ENCODE measurements at places on chromosomes 5 and 9.
A peak's percentile ranks its signal among the peaks of the same experiment; 100 is the strongest.

DNA sequence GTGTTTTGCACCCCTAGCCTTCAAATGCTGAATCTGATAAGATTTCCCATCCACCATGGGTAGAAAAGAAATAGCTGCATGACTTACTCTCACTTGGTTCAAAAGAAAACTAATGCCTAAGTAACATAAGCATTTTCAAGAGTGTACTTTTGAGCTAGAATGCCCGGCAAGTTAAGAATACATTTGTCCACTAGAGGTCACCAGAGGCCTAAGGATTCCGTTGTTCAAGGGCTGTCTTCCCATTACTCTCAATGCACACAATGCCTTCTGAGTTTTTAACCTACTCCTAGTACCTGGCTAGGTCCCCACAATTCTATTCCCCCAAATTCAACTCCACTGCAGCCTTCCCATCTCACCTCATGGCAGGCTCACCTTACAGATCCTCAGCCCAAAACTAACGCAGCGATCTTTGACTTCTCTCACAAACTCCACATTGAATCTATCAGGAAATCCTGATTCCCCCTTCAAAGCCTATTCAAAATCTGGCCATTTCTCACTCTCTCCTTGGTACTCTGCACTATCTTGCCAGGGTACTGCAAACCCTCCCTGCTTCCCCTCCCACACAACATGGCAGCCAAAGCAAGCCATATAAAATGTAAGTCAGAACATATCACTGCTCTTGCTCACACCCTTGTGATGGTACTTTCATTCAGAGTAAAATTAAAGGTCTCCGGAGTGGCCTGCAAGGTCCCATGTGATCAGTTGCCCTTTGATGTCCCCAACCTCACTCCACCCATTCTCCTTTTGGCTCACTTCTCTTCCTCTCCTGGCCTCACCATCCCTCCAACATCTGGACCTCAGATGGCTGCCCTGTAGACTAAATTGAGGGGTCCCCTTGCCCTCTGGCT is 13.4 kb downstream of the OXCT1 start:
- DNase-seq = peak; percentile 73

DNA sequence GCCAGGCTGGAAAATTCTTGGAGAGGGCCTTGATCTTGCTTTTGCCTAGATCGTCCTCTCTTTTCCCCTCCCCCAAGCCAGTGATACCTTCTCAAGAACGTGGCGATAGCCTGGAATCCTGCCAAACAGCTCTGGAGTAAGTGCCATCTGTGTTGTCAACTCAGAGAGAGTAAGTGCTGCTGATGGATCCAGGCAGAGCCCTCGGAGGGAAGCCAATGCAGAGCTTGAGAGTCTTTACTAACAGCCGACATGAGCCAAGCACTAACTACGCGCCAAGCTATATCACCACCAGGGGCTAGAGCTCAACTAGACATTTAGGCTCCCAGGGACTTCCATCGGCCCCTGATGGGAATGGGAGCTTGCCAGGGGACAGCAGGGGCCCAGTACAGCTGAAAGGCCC is 17.6 kb downstream of the RAPGEF1 start:
- no peak for DNase-seq

GRCh38 chr9:129773262-129774048 is 20.6 kb upstream of the PTGES start:
- DNase-seq = peak; percentile 97

- no peak for DNase-seq
Measured at GRCh38 chr5:173062141-173062540, 6.0 kb downstream of the CREBRF start.

DNA sequence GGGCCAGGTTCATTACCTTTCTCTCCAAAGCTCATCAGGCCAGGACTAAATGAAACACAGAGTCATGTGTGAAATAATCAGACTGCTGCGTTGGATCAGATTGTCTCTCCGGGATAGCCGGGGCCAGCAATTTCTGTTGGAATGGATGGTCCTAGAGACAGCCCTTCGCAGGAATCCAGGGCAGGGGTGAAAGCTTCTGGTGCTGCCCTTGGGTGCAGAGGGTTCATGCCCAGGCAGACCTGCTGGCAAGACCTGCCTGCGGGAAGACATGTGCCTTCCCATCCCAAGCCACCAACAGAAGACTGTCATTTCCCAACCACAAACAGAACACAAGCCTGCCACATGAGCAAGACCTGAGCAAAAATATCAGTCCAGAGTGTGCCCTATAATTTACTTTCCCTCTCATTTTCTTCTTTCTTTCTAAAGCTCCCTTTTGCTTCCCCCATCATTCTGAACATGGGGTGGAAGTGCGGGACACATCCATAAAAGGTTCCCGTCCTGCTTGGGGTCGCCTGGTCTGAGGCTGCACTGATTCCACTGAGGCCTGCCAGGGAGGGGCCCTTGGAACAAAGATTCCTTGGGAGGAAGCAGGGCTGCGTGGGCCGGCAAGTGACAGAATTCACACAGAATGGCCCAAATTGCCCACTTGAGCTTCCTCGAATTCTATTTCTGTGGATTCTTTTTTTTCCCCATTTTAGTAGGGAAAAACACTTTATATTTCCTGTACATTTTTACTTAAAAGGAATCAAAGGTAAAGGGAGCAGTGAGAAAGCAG is 57.3 kb downstream of the UBE2QL1 start:
- DNase-seq = no peak

GRCh38 chr5:55226934-55227663 is at the start of gene MCIDAS:
MCIDAS (minus strand) TSS chr5:55227315; CDS start chr5:55227138, 177 bp downstream.
- peak; percentile 61 for DNase-seq

GRCh38 chr5:173741087-173741486 is 124.6 kb upstream of the BOD1 start:
- DNase-seq = no peak

DNA sequence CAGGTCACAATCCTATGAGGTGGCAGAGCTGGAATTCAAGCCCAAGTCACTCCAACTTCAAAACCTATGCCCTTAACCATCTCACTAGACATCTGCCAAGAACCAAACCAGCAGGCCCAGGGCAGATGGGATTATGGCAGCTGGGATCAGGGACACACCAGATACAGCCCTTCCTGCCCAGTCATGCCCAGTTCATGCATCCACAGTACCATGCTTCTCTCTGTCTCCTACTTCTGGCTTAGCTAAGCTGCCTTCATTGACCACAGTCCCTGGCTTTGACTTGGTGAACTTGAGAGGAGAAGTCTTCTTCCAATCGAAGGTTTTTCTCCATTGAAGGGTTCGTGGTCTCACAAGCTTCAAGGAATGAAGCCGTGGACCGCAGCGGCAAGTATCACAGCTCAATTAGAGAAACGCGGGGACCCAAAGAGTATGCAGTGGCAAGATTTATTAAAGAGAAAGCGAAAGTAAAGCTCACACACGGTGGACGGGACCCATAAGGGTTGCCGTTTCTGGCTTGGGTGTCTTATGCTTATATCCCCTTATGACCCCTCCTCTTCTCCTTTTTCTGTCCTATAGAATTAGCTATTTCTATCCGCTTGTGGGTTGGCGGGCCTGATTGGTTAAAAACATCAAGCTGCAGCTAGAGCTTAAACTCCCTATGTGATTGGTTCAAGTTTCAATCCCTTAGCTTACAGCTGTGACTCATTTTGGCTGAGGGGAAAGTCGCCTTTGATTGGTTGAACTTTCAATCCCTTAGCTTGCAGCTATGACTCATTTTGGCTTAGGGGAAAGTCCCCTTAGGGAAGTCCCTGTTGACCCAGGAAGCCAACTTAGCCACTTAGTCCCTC is 101.2 kb downstream of the TRIM36 start:
- peak; percentile 72 for DNase-seq

GRCh38 chr5:99543841-99544240 is 615.0 kb upstream of the CHD1 start:
- DNase-seq = peak; percentile 13

DNA sequence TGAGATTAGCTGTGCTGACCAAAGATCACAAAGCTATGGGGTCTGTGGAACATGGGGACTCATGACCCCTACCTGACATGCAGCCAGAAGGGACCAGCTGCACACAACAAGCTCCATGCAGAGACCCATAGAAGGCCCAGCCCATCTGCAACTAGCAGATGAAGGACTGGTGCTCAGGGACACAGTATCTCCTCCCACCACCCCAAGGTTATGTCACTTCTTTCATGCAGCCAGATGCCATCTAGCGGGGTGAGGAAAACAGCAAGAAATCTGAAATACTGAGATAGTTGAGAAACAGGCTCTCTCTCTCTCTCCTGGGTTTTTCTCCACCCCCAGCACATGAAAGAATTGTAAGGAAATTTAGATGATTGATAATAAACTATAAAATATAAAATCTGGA is 161.3 kb upstream of the DAPK1 start:
- peak; percentile 57 for DNase-seq

- peak; percentile 92 for DNase-seq
Measured at GRCh38 chr9:129838707-129839259, 3.5 kb downstream of the USP20 start.

DNA sequence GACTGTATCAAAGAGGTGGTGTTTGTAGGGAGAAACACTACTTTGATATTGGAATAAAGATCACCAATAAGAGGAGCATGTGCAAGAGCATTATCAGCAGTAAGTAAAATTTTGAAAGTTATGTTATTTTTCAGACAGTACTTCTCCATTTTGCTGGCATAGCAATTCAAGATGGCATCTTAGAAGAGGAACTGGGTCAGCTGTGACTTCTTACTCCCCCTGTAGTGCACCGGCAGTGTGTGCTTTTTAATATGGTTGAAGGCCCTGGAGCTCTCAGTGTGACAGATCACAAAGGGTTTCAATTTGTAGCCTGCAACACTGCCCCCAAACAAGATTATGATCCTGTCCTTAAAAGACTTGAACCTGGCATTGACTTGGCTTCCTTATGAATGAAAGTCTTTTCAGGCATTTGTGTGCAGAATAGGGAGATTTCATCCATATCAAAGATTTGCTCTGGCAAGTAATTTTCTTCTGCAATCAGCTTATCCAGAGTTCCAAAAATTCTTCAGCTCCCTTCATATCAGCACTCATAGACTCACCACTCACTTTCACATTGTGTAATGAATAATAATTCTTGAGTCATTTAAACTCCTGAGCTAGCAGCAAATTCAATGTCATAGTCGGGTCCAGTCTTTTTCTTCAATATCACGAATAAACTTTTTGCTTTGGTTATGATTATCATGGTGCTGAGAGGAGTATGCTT is 105.7 kb upstream of the MAMDC2 start:
- no peak for DNase-seq

DNA sequence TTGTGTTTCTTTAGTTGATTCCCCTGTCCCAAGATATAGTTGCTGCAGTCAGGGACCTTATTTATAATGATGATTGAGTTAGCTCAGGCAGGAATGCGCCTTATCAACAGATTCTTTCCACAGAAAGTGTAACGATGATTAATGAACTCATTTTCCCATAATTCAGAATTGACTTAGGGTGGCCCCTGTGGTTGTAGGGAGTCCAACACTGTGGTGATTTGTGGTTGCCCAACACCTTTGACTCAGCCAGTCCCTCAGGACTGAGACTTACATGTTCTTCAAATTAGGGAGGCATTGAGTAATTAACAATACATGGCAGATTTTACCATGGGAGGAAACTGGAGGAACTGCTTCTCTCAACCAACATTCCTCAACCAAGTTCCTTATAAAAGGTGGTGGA is 221.9 kb downstream of the GABRG2 start:
- DNase-seq = no peak

- DNase-seq = peak; percentile 51
Measured at GRCh38 chr5:27494887-27495286, 456.5 kb upstream of the CDH9 start.

- DNase-seq = no peak
Measured at GRCh38 chr9:87580941-87581438, 83.3 kb downstream of the DAPK1 start.

DNA sequence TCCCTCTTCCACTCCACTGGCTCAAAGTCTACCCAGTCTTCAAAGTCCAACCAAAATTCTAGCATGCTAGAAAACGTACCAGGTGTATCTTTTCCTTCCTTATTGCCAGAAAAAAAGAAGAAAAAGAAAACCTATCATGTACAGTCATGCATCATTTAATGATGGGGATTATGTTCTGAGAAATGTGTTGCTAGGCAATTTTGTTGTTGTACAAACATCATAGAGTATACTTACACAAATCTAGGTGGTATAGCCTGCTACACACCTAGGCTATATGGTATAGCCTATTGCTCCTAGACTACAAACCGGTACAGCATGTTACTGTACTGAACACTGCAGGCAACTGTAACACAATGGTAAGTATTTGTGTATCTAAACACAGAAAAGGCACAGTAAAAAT is 104.8 kb downstream of the SREK1 start:
- no peak for DNase-seq

DNA sequence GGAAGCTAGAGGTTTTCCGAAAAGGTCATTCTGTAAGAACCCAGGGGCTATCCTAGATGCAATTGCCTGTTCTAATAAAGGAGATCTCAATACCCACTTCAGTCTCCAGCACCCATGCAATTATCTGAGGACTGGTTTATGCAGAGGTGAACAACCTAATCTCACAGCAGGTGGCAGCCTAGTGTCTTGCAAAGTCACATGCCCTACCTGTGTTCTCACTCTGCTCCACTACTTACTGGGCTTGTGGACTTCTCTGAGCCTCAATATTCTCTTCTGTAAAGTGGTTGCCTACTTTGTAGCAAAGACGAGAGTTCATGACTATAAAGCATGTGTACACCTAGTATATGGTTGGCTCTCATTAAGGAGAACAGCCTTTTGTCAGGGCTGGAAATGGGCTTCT is 21.0 kb upstream of the ALDH1B1 start:
- DNase-seq = peak; percentile 68

DNA sequence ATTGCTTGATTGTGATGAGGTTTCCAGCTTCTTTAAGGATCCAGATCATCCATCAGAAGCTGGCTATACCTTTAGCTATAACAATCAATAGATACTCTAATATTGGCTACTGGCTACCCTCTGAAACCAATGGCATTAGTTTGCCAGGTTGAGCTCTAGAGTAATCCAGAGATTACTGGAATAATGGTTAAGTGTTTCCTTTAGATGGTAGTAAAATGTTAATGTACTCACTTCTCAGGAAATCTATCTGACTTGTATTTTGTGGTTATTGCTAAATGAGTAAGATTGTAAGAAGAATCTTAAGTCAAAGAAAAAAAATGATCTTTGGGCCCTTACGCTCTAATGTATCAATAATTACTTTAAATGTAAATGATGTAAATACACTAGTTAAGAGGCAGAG is 57.6 kb upstream of the OTP start:
- DNase-seq = no peak

DNA sequence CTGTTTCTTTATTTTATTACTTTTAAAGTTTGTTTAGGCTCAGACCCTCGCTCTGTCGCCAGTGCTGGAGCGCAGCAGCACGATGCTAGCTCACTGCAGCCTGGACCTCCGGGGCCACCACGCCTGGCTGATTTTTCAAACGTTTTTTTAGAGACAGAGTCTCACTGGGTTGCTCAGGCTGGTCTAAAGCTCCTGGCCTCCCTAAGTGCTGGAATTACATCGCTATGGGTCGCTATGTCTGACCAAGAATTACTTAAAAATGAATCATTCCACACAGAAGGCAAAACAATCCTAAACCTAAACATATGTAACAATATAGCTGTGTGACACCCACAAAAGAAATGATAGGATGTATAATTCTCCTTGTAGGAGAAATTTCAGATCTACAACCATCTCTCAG is 86.9 kb upstream of the SIMC1 start:
- no peak for DNase-seq

DNA sequence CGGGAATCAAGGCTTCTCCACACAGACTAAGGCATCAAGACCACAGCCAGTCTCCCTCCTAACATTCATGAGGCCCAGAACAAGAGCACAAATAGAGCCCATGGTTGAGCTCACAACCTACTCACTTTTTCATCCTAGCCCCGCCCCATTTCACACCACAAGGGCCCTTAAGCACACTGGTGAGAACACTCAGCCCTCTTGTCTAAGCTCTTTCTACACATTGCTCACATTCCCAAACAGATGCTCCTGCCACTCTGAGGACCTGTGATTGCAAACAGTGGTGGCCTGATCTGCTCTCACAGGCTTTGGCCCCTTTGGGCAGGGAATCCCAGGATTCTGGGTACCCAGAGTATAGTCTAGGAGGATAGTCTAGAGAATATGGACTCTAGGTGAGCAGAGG is 54.0 kb downstream of the FEM1C start:
- no peak for DNase-seq

Measured in M059J (cell line).